ENCODE measurements at places on chromosomes 16 and 17.

DNA sequence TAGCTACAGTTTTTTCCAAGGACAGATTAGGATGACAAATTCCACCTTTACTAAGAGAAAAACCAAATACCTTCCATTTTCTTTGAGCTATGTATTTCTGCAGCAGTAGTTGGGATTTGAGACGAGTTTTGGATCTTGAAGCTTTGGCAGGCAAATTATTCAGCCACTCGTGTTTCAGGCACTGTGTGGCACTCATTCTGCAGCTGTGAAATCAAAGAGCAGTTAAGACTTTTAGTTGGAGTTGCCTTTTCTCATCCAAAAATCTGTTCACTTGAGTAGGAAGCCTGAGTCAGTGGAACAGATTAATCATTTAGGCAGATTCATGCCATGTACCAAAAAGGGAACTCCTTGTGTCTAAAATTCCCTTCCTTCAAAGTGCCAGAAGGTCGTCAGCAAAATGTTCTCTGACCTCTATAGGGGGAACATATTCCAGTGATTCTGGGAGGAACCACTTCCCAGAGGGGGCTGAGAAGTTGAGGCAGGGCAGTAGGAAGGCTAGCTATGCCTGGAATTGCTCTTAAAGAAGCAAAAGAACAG lies 20.1 kb downstream of the ORC6 start:
- DNase-seq: no peak

- no peak for DNase-seq
Observed at GRCh38 chr16:5005916-5006315, 27.8 kb downstream of the NAGPA start.

DNA sequence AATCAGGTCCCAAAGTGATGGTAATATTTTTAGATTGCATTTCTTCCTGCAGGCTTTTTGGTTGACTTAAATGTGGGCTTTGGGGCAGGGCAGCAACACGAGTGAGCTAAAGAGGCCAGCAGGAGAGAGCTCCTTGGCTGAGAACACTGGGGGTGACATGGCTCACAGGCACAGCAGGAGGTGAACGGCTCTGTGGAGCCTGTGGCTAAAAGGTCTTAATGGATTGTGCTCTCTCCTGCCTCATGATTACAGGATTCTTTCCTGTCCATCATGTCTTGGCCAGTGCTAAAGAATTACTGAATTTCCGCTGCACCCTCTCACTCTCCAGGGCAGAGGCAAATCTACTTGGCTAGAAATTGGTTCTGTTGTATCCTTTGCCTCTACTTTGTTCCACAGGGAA lies 366.6 kb downstream of the HS3ST4 start:
- DNase-seq: no peak

GRCh38 chr16:4404967-4405696 lies 11.3 kb downstream of the CORO7 start:
- DNase-seq: no peak

DNA sequence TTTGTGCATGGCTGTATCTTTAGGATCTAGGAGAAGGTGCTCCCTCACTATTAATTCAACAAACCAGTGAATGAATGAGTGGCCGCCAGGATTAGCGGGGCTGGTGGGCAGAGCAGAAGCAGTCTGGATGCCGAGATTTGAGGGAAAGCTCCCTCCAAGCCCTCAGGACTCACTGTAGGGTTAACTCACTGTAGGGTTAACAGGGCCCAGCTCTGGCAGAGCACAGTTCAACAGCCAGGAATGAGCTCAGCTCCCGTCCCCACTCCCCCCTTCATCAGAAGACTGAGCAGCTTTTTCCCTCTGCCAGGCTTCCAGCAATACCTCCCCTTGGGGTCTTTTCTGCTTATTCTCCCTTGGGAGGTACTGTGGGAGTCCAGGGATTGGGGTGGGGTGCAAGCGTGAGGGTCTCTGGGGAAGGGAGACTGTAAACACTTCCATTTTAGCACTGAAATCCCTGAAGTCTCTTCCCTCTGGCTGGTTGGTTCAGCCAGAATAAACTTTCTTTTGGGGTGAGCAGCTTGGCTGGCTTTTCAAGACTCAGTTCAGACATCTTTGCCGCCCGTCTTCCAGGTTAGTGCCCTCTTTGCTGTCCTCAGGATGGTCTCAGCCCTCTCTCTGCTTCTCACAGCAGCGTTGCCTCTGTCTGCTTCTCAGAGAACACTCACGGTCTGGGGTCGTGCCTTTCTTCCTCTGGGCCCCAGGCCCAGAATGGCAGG lies 53.7 kb upstream of the WSB1 start:
- DNase-seq: no peak

DNA sequence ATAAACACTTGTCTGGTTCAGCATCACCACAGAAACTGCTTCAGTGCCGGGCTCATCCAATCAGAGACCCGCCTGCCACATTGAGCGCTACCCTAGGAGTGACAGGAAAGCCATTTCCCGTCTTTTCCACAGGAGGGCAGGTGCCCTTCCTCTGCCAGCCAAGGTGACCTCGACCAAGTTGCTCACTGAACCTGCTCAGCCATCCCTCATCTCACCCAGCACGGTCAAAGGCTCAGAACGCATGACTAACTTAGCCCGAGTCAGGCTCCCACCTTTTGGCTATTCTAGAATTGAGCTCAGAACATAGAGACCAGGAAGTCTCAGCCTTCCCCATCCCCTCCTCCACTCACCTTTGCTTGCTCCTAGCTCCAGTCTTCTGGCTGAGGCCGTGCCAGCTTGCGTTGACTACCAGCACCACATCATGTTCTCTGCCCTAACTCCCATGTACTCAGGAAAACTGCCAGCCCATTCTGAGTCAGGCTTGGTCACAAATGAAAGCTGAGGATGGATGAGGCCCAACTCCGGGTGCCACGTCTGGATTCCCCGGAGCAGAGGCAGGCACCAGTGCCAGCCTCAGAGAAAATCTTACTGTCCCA lies 15.6 kb downstream of the MRPS23 start:
- DNase-seq: no peak

GRCh38 chr16:85729452-85730185 lies 21.3 kb downstream of the C16orf74 start:
- no peak for DNase-seq

- no peak for DNase-seq
Observed at GRCh38 chr16:73216932-73217331, 169.0 kb upstream of the ZFHX3 start.

- no peak for DNase-seq
Observed at GRCh38 chr17:8888704-8889302, 21.3 kb upstream of the PIK3R6 start.

DNA sequence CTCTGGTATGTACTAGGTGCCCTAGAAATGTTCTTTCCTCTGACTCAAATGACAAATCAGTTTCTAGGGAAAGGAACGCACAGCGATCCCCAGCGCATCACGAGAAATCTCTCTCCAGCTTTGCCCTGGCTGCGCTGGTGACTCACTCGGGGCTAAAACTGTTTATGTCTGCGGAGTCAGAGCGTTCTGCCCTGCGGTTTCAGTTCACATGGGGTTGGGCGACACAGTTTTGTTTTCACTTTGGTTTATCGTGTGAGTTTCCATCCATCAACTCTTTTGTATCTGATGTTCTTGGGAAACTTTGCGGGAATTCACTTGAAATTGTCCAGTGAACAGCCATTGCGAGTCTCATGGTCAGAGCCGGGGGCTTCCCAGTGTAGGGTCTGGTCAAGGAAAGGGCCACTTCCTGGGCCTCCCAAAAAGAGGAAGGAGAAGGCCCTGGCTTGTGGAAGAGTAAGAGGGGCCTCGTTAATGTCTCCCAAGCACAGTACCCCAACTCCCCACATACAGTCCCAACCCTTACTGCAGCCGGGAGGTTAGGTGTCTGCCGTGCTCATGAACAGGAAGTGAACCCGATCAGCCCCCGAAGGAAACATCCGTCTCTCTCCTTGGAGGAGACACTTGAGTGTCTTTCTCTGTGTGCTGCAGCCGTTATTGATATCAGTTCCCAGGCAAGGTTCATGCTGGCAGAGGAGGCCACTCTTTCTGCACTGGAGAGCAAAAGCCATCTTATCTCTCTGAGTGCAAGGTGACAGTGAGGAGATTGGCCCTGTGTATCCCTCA lies 643.2 kb downstream of the WWOX start:
- DNase-seq: no peak

DNA sequence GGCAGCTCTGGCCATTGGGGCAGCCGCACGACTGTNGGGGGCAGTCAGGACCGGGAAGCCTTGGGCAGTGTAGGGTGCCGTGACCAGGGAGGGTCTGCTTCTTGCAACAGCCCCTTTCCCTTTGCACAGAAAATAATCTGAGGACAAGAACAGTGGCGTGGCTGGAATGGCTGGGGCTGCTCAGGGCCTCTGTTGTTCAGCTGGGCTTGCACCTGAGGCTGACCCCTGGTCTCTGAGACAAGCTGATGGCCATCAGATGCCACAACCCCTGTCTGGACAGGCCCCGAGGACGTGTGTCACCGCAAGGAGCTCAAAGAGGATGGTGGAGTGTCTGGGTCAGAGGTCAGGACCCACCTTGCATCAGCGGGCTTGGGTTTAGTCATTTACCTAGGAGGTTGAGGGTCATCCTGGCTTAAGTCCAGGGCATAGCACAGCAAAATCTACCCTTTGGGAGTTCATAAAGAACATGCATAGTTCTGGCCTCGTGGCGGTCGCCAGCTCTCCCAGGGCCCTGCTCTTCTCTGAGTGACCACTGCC lies 46.9 kb downstream of the METRNL start:
- no peak for DNase-seq
